ENCODE measurements at places on chromosomes 13 and 19. TPM values are rescaled to one million over a fixed set of nuclear protein-coding genes. Genes with fewer than 3 reads are reported as not detected.
A peak's percentile ranks its signal among the peaks of the same experiment; 100 is the strongest.

DNA sequence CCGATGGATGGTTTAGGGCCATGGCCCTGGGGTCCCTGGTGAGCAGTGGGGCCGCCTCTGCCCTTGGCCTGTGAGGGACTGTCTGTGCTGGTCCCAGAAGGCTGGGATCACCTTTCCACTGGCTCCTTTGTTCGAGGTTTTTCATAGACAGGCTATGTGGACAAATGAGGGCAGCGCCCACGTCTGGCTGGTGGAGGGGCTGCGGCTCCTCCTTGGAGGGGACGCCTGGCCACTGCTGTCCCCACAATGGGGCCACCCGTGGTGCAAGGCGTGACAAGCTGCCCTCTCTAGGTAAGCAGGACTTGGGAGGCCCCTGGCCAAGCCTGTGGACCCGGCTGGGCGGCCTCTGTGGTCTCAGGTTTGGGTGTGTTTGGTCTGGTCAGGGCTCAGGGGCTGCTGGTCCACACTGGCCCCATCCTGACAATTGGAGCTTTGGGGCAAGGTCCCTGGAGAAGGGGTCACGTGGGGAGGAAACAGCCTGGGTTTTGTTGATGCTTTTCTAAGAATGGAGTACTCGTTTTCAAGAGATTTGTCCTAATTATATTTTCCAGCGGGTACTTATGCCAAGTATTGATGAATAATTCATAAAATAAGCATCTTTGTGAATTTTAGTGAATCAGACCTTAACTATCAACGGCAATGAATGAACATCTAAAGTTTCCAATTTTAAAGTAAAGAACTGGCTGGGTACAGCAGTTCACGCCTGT lies 33.3 kb downstream of the MCF2L start:
- DNase-seq, result no peak
- no peak overlapping the region for H3K4me3 ChIP-seq
- H3K4me1 ChIP-seq, result no peaks in the 10 kb centered on the region
- no peak overlapping the region for H3K27ac ChIP-seq

Gene CCDC124
- total RNA-seq, result 41.1 TPM

Gene INSL3
- not detected for total RNA-seq

DNA sequence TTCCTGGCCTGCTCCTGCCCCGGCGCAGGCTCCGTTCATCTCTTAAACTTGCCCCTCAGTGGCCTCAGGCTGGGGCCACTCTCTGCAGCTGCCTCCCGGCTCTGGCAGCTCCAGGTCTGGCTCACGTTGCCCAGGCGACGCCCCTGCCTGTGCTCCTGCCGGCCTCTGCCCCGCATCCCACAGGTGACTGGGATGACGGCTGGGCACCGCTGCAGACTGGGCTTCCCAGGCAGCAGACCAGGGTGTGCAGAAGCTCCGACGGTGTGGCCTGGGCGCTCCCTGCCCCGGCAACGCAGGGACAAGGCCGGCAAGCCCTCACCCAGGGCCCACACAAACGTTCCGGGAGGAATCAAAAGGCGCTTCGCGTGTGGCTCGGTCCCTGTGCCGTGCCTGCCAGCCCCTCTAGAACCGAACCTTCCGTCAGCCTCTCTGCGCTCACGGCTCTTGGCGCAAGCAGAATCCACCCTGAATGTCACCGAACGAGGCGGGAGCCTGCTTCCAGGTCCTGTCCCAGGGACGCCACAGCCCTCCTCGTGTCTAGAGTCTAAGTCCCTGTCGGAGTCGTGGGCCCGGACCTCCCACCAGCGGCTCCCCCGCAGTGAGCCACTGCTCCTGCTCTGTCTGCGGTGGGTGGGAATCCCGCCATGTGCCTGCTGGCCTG lies 64.8 kb downstream of the MLLT1 start:
- H3K27me3 ChIP-seq, result no peaks in the 10 kb centered on the region
- H3K4me1 ChIP-seq, result peaks cover 6% of the 10 kb centered on the region
- no peak overlapping the region for H3K27ac ChIP-seq
- DNase-seq, result no peak
- peaks cover 53% of the 10 kb centered on the region for H3K36me3 ChIP-seq

DNA sequence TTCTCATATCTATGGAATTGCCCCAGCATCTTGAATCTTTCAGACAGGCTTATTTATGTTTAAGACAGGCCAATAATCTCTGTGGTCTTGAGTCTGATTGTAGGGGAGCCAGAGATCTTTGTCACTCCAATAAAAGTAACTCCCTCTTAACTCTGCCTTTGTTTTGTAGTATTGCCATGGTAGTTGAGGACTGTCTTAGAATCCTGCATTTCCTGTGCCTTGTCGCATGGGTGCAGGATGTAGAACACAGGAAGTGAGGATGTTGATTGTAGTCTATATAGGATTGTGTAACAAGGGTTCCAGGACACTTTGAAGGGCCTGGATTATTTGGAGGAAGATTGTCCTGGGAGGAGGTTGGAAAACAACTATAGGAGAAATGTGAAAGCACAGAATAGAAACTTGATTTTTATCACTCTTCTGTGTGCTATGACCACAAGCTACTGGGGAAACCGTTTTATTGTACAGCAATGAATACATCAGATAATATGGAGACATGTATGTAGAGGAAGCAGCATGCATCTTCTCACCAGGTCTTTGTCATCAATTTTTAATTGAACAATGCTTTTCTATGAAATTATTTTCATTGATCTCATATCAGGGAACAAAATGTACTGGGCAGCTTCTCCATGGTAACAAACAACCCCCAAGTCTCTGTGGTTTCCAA lies 411.7 kb downstream of the FGF9 start:
- H3K27me3 ChIP-seq, result no peaks in the 10 kb centered on the region
- H3K27ac ChIP-seq, result no peak overlapping the region
- H3K4me3 ChIP-seq, result no peak overlapping the region
- peaks cover 8% of the 10 kb centered on the region for H3K4me1 ChIP-seq
- no peak for DNase-seq
- no peaks in the 10 kb centered on the region for H3K36me3 ChIP-seq

DNA sequence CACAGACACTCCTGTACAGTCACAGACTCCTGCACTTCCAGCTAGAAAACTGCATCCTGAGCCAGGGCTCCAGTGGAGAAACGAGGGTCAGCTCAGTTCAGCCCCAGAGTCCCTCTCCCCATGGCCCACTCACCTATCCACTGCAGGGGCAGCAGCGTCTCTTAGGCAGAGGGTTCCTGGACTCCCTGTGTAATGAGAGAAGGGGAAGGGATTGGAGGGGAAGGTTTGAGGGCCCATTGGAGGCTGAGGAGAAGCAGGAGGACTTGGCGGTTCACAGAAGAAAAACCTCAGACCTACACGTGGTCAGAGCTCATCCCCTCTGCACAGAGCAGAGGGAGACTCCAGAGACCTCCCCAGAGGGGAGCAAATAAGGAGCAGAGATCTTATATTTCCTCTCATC lies 9.2 kb upstream of the CEACAM18 start:
- H3K27ac ChIP-seq, result no peak overlapping the region
- no peak overlapping the region for H3K4me3 ChIP-seq
- DNase-seq, result no peak
- H3K36me3 ChIP-seq, result no peaks in the 10 kb centered on the region

DNA sequence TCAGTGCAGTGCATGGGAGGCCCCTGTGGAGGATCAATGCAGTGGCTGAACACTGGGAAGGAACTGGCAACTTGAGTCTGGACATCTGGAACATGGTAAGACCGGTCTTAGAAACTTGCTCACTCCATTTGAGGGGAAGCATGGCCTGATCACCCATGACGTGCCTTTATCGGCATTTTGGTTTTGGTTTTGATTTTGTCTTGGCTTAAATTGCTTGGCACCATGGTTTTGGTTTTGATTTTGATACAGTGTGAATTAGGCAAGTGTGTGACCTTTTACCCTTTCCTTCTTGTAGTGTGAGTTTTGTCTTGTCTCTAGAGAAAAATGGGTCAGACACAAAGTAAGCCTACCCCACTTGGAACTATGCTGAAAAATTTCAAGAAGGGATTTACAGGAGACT lies 77.3 kb downstream of the ZNF486 start:
- no peaks in the 10 kb centered on the region for H3K27me3 ChIP-seq
- no peaks in the 10 kb centered on the region for H3K4me1 ChIP-seq
- no peak overlapping the region for H3K4me3 ChIP-seq
- H3K36me3 ChIP-seq, result no peaks in the 10 kb centered on the region
- no peak overlapping the region for H3K27ac ChIP-seq

GRCh38 chr13:106393776-106394175 lies 141.7 kb downstream of the EFNB2 start:
- no peak for DNase-seq
- no peaks in the 10 kb centered on the region for H3K27me3 ChIP-seq
- no peak overlapping the region for H3K27ac ChIP-seq
- H3K4me3 ChIP-seq, result no peak overlapping the region
- no peaks in the 10 kb centered on the region for H3K4me1 ChIP-seq

DNA sequence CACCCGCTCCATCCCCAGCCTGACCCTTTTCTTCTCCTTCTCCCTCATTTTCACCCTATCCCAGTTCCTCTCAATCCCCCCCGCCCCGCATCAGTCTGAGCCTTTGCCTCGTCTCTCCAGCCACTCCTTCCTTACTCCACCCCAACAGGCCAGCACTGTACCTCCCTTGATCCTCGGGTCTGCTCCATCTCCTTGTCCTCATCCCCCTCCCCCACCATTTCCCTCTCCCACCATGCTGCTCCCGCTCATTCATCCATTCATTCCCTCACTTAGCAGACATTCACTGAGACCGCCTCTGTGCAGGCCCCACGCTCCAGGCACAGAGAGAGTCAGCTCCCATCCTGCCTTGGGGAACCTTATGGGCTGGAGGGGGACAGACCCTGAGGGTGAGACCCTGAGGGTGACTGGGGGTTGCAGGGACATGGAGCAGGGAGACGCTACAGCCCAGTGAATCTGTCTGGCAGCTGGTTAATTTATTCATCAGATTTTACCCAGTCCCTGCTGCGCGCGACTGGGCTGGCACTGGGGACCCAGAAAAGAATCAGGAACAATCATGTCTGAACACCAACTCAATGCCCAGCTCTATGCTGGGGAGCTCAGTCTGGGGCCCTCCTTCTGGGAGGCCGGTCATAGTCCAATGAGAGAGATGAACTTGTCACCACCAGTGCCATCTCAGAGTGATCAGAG lies 881 bp downstream of the ARHGAP33 start:
- H3K27ac ChIP-seq, result no peak overlapping the region
- no peaks in the 10 kb centered on the region for H3K27me3 ChIP-seq
- peak overlapping the region; percentile 65 for H3K4me3 ChIP-seq
- peaks cover 13% of the 10 kb centered on the region for H3K4me1 ChIP-seq
- no peak for DNase-seq

Gene SLITRK1
- not detected for total RNA-seq

GRCh38 chr13:30697996-30698401 lies 37.3 kb upstream of the ALOX5AP start:
- H3K4me3 ChIP-seq, result no peak overlapping the region
- peaks cover 11% of the 10 kb centered on the region for H3K4me1 ChIP-seq
- H3K27me3 ChIP-seq, result no peaks in the 10 kb centered on the region
- DNase-seq, result no peak
- no peaks in the 10 kb centered on the region for H3K36me3 ChIP-seq

- no peaks in the 10 kb centered on the region for H3K27me3 ChIP-seq
Measured at GRCh38 chr13:94163535-94163934, 315.9 kb downstream of the DCT start.

DNA sequence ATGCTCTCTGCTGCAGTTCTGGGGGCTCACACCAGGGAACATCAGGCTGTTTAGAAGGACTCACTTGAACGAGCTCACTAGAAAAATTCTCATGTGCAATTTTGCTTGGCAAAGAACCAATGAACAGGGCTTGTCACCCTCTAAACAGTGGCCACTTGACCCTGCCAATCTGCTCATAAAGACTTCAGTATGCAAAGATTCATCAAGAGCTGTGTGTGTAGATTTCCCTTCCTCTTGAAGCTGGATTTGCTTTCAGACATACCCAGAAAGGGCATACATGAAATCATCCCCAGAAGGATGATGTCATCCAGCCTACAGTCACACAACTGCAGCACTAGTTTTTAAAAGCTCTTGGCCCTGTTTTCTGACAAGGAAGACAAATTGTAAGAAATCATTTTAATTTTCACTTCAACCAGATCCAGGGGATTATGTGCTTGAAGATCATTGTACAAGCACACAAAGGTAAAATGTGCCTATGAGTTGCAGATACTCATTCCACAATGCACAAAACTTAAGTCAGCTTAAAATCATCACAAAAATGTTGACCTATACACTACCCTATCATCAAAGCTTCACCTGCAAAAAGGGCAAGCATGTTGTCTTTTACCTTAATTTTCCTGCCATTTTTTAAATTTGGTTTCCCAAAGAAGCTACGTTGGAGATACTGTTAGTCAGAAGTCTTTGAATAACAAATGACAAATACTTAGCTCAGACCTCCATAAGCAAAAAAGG lies 5.2 kb upstream of the STK24 start:
- H3K4me1 ChIP-seq, result peaks cover 28% of the 10 kb centered on the region
- H3K4me3 ChIP-seq, result no peak overlapping the region
- no peak overlapping the region for H3K27ac ChIP-seq
- H3K27me3 ChIP-seq, result no peaks in the 10 kb centered on the region
- DNase-seq, result no peak

Gene OR1M1
- not detected for total RNA-seq

GRCh38 chr19:869245-870177 lies 10.0 kb downstream of the CFD start:
- peak; percentile 97 for DNase-seq

DNA sequence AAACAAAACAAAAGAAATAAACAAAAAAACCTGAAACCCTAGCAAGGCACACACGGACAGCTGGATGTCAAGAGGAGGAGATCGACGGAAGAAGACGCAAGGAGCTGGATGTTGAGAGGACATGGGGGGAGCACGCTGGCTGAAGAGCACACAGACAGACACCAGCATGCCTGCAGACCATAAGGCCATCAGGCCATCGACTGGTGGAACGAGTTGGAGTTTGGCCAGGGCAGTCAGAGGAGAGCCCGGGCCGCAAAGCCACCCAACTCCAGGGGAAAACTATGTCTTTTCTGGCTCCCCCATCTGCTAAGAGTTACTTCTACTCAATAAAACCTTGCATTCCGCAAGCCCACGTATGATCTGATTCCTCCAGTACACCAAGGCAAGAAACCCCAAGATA lies 979.6 kb downstream of the PCDH17 start:
- no peaks in the 10 kb centered on the region for H3K36me3 ChIP-seq
- H3K27ac ChIP-seq, result no peak overlapping the region
- no peak overlapping the region for H3K4me3 ChIP-seq
- no peak for DNase-seq
- no peaks in the 10 kb centered on the region for H3K4me1 ChIP-seq

- H3K4me1 ChIP-seq, result peaks cover 13% of the 10 kb centered on the region
- no peaks in the 10 kb centered on the region for H3K36me3 ChIP-seq
- no peak for DNase-seq
- no peak overlapping the region for H3K4me3 ChIP-seq
- H3K27me3 ChIP-seq, result no peaks in the 10 kb centered on the region
Measured at GRCh38 chr13:47420020-47420419, 523.2 kb upstream of the HTR2A start.

- DNase-seq, result no peak
- 0 out of 2 replicates have a peak, but pooled peaks cover 2% of the 10 kb centered on the region for H3K36me3 ChIP-seq
- no peak overlapping the region for H3K27ac ChIP-seq
- no peaks in the 10 kb centered on the region for H3K27me3 ChIP-seq
Measured at GRCh38 chr13:42926555-42926954, 65.5 kb downstream of the EPSTI1 start.

GRCh38 chr19:17347361-17347760 lies 10.0 kb downstream of the GTPBP3 start:
- H3K36me3 ChIP-seq, result no peaks in the 10 kb centered on the region
- no peak for DNase-seq
- no peak overlapping the region for H3K27ac ChIP-seq

Gene LCP1
- total RNA-seq, result 73.0 TPM

- peaks cover 17% of the 10 kb centered on the region for H3K4me1 ChIP-seq
- peak overlapping the region; percentile 45 for H3K4me3 ChIP-seq
- no peaks in the 10 kb centered on the region for H3K36me3 ChIP-seq
- peaks cover 74% of the 10 kb centered on the region for H3K27me3 ChIP-seq
- peak; percentile 62 for DNase-seq
- H3K27ac ChIP-seq, result peak overlapping the region; percentile 41
Measured at GRCh38 chr19:33795370-33796163, 1.1 kb upstream of the KCTD15 start.

All from SJSA1 (cell line).